ENCODE measurements at places on chromosomes 2 and 18.

DNA sequence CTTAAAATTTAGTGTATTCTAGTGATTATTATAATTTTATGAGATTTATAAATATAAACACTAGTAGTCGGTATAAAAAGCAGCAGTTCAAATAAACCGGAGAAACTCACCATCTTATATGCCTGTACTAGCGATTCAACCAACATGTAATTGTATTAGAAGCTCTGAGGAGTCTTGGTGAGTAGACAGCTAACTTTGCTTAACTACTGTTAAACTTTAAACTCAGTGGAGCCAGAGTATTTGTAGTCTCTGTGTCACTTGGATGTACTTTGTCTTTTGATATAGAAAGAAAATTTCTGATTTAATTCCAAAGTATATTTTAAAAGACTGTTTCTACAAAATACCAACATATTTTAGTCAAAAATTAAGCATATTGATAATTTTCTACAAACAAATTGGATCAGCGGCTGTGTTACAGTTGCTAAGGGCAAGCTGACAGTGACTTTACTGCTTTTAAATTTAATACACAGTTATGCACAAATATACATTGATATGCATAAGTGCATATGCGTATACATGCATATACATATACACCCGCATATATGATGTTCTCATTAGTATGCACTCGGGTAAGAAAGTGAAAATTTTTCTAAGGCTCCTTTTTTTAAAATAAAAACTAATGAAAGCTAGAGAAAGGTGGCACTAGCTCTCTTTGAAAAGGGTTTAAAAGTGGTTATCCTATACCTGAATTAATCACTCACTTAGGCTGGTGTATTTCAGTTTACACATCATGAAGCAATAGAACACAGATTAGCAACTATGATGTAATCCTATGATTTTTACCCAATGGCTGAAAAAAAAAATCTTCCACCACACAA is 374.5 kb downstream of the NCKAP5 start:
- no peak for DNase-seq

DNA sequence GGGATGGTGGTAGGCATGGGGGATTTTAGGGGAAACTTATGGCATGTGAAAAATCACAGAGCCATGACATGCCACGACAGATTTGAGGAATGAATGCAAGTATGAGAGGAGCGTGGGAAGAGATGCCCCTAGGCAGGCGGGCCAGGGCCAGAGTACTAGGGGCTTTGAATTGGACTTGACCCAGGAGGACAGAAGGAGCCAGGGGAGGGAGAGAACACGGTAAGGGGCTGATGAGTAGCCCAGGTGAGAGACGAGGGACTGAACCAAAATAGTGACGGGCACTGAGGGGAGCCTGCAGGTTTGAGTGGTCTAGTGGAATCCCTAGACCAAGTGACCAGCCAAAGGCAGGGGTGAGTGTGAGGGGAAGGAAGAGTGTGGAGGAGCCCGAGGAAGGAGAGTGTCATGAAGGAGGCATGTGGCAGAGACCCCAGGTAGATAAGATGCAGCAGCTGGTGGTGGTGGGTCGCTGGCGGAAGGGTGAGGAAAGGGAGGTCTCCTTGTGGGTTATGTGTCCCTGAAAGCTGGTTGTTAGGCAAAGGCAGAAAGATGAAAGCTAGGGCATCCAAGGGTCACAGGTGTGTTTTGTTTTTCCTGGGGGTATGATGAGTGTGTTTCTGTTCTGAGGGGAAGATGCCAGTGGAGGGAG is 48.7 kb downstream of the ZBTB7C start:
- no peak for DNase-seq

DNA sequence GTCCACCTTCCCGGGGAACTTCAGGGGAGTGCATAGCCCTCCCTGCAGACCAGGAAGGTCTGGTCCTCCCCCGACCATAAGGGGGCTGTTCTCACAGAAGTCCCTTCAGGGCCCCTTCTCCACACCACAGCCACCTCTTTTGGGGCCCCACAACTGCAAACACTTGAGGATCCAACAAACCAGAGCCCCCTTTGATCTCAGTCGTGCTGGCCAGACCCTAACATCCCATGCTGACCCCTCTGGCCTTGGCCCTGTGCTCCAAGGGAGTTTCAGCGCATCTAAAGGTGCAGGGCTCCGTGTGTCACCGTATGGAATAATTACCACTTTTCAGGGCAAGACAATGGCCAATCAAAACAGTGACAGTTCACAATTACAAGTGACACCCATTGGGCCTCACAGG is 57.7 kb downstream of the ADNP2 start:
- no peak for DNase-seq

DNA sequence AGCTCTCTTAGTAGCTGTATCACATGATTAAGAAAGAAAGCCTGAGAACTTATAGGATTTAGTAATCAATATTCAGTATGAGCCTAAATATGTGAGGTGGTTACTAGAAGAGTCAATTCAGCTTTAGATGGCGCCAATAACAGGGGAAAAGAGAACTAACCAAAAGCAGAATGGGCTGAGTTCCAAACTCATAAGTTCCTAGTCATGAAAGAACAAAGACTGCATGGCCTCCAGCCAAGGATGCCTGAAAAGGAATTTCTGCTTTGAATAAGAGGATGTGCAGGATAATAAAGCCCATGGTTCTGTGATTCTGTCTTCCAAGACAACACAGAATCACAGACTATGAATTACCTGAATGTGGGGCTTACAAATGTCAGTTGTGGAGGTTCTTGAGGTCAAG is 196.5 kb downstream of the SATB2 start:
- no peak for DNase-seq

DNA sequence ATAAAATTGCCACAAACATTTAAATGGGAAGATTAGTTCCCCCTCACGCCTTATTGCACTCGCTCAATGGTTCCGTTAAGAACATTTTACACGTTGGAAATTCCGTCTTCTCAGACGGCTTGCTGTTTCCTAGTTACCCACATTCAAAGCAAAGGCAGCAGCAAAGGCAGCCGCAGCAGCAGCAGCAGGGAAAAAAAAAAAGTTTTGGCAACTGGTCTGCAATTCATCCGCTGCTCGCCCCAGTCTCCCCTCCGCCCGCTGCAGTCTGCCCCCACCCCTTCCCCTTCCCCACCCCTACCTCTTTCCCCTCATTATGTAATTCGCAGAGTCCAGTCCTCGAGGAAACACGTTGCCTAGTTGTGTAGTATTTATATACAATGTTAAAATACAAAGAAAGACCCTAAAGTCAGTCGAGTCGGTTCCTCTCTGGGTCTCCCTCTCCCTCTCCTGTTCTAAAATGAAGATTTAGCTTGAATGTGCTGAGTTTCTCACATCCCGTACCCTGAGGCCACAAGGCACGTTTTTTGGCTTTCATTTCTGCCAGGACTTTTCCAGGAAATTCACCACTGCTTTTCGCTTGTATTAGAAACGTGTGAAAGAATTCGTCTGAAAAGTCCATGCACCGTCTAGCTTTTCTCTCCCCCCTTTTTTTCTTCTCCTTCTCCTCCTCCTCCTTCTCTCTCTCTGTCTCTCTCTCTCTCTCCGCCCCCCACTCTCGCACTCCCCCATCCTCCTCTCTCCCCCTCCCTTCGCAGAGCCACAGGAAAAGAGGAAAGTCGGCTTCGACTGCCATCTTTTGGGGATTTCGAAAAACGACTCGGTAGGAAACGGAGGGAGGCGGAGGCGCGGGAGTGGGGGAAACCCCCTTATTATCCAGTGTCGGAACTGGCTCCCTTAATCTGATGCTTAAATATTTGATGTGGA is 140.0 kb downstream of the MEIS1 start:
- DNase-seq: peak; percentile 83

- DNase-seq: peak; percentile 87
Measured at GRCh38 chr2:240149943-240150784, 9.7 kb upstream of the OTOS start.

DNA sequence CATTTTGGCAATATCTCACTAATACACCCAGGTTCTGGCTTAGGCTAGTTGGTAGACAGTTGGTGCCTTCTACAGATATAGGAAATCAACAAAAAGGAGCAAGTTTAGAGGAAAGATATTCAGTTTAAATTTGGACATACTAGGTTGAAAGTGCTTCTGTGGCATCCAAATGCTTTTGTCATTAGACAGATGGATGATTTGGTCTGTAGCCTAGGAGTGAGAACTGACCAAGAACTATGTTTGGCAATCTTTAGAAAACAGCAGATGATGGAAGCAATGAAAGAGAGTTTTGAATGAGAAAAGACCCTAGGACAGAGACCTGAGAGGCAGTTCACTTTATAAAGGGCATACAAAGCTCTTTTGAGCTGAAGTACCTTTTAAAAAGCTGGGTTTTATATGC is 201.3 kb upstream of the FSHR start:
- no peak for DNase-seq

GRCh38 chr2:9909106-9909505 is 42.4 kb upstream of the GRHL1 start:
- no peak for DNase-seq

- DNase-seq: no peak
Measured at GRCh38 chr2:158489366-158490112, 32.8 kb downstream of the PKP4 start.

DNA sequence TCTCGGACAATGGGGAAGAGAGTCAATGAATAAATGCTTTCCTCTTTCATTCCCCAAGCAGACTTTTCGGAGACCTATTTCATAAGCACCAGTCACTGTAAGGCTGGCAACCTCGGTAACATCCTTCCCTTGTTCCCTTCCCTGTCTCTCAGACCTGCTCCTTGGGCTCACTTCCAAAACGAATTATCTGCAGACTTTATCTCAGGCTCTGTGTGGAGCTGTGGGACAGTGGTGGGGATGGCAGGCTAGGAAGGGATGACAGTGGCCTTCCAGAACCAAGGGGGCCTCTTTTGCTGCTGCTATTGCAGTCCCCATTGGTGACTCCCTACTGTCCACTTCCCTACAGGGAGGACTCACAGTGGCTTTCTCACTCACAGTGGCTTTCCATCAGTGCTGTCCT is 185.6 kb upstream of the MEX3C start:
- DNase-seq: no peak

- no peak for DNase-seq
Measured at GRCh38 chr2:239626961-239627592, 226.3 kb upstream of the HDAC4 start.

DNA sequence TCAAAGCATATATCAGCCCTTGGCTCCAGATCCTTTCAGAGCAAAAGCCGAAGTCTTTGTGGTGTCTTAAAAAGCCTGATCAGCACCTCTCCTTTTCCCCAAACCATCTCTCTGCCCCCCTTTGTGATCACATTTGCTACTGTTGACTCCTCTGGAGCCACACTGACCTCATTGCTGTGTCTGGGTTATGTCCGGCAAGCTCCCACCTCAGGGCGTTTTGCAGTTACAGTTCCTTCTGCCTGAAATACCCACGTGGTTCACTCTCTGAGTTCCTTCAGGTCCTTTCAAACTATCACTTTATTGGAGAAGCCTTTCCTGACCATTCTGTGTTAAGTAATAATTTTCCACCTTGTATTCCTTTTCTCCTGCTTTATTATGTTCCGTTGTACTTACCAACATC is 11.8 kb downstream of the C2orf69 start:
- DNase-seq: no peak

DNA sequence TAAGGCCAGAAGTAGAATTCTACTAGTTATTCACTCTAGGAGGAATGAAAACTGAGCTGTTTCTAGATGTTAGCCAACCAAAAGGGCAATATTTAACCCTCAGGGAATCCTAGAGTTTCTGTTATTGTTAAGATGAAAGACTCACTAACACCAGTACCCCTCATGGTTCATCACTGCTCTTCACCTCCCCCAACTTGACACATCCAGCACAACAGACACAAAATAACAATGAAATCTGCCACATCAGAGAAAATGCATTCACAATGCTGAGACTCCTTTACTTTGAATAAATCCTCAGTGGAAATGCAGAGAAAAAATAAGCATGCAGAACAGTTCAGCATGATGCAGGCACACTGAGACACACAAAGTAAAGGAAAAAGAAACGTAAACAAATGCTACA is 111.3 kb downstream of the RIF1 start:
- DNase-seq: no peak

- DNase-seq: no peak
Measured at GRCh38 chr2:38925982-38926381, 36.3 kb downstream of the ARHGEF33 start.

GRCh38 chr2:224948859-224949258 is 93.4 kb downstream of the DOCK10 start:
- DNase-seq: no peak

- no peak for DNase-seq
Measured at GRCh38 chr18:44724105-44724778, 43.6 kb downstream of the SETBP1 start.

DNA sequence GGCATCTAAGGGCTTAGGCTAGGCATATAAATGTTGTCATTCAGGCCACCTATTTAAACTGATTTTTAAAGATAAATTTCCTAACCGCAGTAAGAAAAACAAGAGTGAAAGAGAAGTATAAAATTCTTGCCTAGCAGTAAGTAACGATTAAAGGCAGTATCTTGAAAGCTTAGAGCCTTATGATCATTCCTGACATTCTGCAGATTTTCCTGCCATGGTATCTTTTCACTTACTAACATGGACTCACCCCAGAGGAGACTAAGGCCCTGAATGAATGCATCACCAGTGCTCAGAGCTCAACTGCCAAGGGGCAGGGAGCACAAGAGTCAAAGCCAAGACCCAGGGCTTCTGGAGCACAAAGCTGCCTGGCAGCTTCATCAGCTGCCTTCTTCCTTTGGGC is 133.1 kb downstream of the GCA start:
- no peak for DNase-seq

DNA sequence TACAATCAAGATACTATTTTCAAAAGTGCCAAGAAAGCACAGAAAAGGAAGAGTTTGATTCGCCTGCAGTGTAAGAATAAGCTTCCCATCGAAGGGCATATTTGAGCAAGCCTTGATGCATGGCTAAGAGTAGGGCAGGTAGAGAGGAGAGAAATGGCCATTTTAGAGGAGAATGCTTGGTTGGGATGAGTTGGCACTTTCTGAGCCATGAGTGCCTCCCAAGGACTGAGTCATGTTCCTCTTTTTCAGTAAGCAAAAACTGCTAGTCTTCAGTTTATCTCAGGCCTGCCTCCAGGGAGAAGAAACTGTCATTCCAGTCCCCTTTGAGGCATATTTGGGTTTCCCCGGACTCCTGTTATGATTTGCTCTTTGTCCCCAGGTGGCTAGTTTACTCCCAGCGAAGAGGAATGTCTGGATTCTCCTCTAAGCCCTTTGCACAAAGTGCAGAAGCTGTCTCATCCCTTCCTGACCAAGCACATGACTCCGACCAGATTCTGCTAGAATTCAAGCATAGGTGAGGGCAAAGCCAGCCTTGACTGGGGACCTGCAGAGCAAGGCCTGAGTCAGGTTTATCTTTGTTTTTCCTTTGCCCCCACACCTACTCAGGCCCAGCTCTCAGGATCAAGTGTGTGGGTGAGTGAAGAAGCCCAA is 115.2 kb downstream of the TTC32 start:
- no peak for DNase-seq

- no peak for DNase-seq
Measured at GRCh38 chr2:68203587-68203986, 45.9 kb downstream of the PNO1 start.

- no peak for DNase-seq
Measured at GRCh38 chr2:168613551-168613950, 157.5 kb downstream of the CERS6 start.

DNA sequence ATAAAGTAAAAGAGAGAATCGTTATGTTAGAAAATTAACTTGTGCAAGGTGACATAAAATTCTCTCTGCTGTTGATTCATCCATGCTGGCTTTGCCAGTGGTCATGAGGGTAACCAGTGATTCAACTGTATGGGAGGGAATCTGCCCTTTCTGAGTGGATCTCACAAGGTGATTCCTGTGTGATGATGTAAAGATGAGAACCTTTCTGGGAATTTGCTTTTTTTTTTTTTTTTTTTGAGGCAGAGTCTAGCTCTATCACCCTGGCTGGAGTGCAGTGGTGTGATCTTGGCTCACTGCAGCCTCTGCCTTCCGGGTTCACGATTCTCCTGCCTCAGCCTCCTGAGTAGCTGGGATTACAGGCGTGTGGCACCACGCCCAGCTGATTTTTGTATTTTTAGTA is 23.3 kb downstream of the RAB31 start:
- DNase-seq: no peak

All from HuH-7.5 (cell line).